ENCODE measurements at places on chromosomes 12 and 14. TPM values are rescaled to one million over a fixed set of nuclear protein-coding genes. Genes with fewer than 3 reads are reported as not detected.

VAMP1 gene
- total RNA-seq, result 59.1 TPM

SUDS3 gene
- 22.6 TPM for total RNA-seq

METAP2 gene
- total RNA-seq, result 77.3 TPM

OTUB2 gene
- 4.2 TPM for total RNA-seq

KRT2 gene
- not detected for total RNA-seq

E2F7 gene
- 20.2 TPM for total RNA-seq

CELA1 gene
- not detected for total RNA-seq

STAC3 gene
- 5.4 TPM for total RNA-seq

SPIC gene
- total RNA-seq, result not detected

IQSEC3 gene
- 2.0 TPM for total RNA-seq

DNA sequence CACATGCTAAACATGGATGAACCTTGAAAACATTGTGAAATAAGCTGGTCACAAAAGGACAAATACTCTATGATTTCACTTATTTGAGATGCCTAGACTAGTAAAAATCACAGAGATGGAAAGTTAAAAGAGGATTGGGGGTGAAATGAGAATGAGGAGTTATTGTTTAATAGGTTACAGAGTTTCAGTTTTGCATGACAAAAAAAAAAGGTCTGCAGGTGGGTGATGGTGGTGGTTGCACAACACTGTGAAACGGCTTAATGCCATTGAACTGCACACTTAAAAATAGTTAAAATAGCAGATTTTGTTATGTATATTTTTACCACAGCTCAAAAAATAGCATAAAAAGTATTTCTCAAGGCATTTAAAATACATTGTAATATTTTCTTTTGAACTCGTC lies 151.9 kb upstream of the NRXN3 start:
- H3K36me3 ChIP-seq, result no peaks in the 10 kb centered on the region
- H3K27ac ChIP-seq, result no peak overlapping the region

DNA sequence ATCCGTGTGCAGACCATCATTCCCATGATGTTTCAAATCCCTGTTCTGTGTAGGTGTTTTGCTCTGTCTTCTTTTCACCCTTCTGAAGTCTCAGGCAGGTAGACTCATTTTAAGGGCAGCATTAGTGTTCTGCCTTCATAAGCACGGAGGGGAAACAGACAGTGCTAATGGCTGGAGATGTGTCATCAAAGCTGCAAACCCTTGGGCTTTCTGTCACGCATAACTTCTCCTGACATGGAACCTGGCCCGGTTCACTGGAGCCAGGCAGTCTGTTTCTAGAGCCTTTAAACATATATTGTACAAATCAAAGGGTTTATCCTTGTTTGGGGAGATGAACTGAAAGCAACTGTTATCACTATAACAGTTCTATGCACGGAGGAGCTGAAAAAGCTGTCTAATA lies 141.4 kb downstream of the TMEM132D start:
- no peak overlapping the region for H3K4me3 ChIP-seq
- no peak overlapping the region for H3K27ac ChIP-seq
- no peaks in the 10 kb centered on the region for H3K4me1 ChIP-seq
- no peak for DNase-seq
- no peaks in the 10 kb centered on the region for H3K36me3 ChIP-seq

GRCh38 chr12:88272456-88272855 lies 130.3 kb downstream of the TMTC3 start:
- DNase-seq, result no peak
- H3K36me3 ChIP-seq, result no peaks in the 10 kb centered on the region
- H3K27ac ChIP-seq, result no peak overlapping the region
- no peaks in the 10 kb centered on the region for H3K27me3 ChIP-seq
- H3K4me1 ChIP-seq, result no peaks in the 10 kb centered on the region

DNA sequence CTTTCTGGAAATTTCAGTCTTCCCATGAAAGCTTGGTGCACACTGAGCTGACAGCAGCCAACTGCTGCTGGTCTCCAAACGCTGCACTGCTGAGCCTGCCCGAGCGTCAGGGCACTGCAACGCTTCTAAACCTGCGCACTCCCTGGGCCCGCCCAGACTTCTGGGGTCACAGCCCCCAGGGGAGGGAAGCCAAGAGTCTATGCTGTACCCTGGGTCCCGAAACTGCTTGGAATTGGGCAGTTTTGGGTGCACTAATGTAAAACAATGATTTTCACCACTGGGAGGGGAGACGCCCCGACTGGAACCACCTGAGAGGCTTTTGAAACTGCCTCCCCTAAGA lies 32.0 kb downstream of the CCDC92 start:
- no peak overlapping the region for H3K27ac ChIP-seq
- H3K4me3 ChIP-seq, result no peak overlapping the region
- no peaks in the 10 kb centered on the region for H3K27me3 ChIP-seq
- peaks cover 8% of the 10 kb centered on the region for H3K36me3 ChIP-seq
- H3K4me1 ChIP-seq, result peaks cover 21% of the 10 kb centered on the region

- no peaks in the 10 kb centered on the region for H3K4me1 ChIP-seq
- peaks cover 2% of the 10 kb centered on the region for H3K36me3 ChIP-seq
- H3K27ac ChIP-seq, result no peak overlapping the region
- no peak overlapping the region for H3K4me3 ChIP-seq
- no peak for DNase-seq
Measured at GRCh38 chr14:104650981-104651875, 38.2 kb upstream of the INF2 start.

GRCh38 chr12:48104531-48104930 lies 1.3 kb downstream of the SENP1 start:
- H3K36me3 ChIP-seq, result peaks cover 8% of the 10 kb centered on the region
- H3K27me3 ChIP-seq, result no peaks in the 10 kb centered on the region
- peak overlapping the region; percentile 89 for H3K4me3 ChIP-seq

GRCh38 chr12:89775063-89775985 lies 66.7 kb upstream of the ATP2B1 start:
- H3K27me3 ChIP-seq, result no peaks in the 10 kb centered on the region
- no peak for DNase-seq
- H3K4me3 ChIP-seq, result no peak overlapping the region
- no peaks in the 10 kb centered on the region for H3K36me3 ChIP-seq

- no peaks in the 10 kb centered on the region for H3K36me3 ChIP-seq
- no peaks in the 10 kb centered on the region for H3K27me3 ChIP-seq
- no peak overlapping the region for H3K4me3 ChIP-seq
- H3K27ac ChIP-seq, result no peak overlapping the region
Measured at GRCh38 chr12:22919883-22920282, 294.9 kb downstream of the ETNK1 start.

DNA sequence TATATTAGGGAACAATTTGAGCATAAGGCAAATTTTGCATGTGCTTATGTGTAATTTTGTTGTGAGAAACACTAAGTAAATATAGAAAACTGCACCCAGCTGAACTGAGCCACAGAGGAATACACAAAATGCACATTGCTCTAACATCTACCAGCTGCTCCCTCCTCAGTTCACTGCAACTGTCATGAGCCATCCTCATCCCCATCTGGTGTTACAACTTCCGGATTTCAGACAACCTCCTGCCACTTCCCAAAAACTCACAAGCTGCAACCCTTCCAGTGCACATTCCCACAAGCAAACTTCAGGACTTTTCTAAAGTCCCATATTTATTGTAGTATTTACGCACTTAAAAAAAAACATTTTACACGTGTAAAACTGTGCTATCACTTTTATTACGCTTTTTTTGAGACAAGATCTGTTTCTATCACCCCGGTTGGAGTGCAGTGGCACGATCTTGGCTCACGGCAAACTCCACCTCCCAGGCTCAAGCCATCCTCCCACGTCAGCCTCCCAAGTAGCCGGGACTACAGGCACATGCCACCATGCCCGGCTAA lies 169.1 kb upstream of the TBX3 start:
- H3K4me3 ChIP-seq, result no peak overlapping the region
- H3K27ac ChIP-seq, result no peak overlapping the region
- H3K36me3 ChIP-seq, result no peaks in the 10 kb centered on the region
- H3K27me3 ChIP-seq, result no peaks in the 10 kb centered on the region
- H3K4me1 ChIP-seq, result no peaks in the 10 kb centered on the region

GRCh38 chr12:121112496-121112895 lies 20.2 kb upstream of the P2RX7 start:
- no peak overlapping the region for H3K4me3 ChIP-seq
- H3K27me3 ChIP-seq, result no peaks in the 10 kb centered on the region
- no peak for DNase-seq
- H3K36me3 ChIP-seq, result no peaks in the 10 kb centered on the region

DNA sequence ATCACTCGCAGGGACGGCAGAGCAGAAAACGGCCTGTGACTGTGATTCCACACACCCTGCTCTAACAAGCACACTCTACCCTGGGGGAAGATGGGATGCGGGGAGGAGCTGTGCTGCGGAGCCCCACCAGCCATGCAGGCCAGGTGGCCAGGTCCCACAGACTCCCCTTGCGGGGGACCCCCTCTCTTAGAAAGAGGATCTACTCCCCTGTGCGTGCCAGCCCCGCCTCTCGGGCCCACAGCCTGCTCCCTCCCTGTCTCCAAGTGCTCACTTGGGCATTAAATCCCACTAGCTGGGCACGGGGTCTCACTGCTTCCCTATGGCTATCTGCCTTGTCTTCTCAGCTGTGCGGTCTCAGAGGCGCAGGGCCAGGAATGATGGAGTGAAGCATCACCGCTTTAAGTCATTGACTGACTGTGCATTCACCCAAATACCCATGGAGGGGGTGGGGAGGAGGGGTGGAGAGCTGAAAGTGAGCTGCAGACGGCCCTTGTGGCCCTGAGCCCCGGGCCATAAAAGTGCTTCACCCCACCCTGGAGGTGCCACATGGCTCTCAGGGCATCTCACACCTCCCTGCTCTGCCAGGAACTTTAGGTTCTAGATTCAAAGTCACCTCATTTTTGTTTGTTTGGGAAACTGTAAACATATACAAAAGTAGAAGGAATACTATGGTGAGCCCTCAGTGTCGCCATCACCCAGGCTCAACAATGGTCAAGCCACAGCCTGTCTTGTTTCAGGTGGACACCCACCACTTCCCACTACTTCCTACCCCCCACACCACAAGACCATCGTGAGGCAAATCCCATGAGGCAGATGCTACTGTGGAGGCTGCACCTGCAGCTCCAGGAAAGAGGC lies 9.4 kb downstream of the STX2 start:
- H3K27ac ChIP-seq, result no peak overlapping the region
- H3K36me3 ChIP-seq, result peaks cover 2% of the 10 kb centered on the region
- H3K4me1 ChIP-seq, result peaks cover 15% of the 10 kb centered on the region
- no peaks in the 10 kb centered on the region for H3K27me3 ChIP-seq
- DNase-seq, result no peak

GRCh38 chr12:106631150-106631549 lies 48.3 kb downstream of the RFX4 start:
- H3K27ac ChIP-seq, result no peak overlapping the region
- H3K4me1 ChIP-seq, result no peaks in the 10 kb centered on the region
- DNase-seq, result no peak
- no peak overlapping the region for H3K4me3 ChIP-seq
- peaks cover 9% of the 10 kb centered on the region for H3K27me3 ChIP-seq

DNA sequence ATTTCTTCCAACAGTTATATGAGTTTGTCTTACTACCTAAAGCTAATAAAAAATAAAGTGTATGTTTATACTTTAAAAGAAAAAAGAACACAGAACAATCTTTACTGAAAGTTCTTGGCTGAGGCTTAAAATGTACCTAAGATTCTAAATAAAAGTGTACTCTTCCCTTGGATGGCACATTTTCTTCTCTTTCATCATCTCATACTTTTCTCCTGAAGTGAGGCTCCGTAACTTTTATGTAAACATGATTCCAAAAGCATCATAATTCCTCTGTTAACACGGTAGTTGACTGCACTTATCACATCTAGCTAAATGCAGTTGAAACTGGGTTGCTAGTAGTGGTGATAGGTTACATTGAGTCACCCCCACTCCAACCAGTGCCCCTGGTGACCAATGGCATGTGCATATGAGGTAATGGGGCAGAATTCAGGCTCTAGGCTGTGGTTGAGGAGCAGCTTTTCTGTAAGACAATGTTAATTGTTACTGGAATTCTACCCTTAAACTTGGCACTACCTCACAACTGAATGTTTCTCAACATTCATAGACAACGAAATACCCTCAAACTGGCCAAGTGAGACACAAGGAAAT lies 38.4 kb downstream of the WASHC3 start:
- no peak overlapping the region for H3K27ac ChIP-seq
- no peaks in the 10 kb centered on the region for H3K27me3 ChIP-seq

DNA sequence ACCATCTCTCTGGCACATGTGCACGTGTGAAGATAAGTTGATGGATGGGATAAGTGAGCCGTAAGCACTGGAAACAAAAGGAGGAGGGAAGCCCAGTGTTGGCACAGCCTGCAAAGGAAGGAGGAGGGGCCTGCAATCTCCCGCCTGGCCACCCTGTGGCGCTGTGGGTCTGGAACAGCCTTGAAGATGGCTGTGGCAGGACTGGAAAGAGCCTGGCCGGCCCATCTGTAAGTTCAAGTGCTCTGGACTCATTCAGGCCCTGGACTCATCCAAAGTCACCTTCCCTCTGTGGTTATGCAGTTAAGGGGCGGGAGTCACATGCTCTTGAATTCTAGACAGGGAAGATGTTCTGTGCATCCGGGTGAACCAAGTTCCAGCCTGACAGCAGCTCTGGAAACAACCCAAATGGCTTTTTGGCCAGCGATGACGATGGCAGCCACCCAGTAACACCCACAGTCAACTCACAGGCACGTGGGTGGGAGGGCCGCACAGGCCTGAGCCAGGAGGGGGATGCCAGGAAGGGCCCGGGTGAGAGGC lies 50.4 kb downstream of the CHGA start:
- H3K27ac ChIP-seq, result no peak overlapping the region
- no peaks in the 10 kb centered on the region for H3K4me1 ChIP-seq
- no peak overlapping the region for H3K4me3 ChIP-seq

GRCh38 chr12:14826491-14826890 lies 12.5 kb upstream of the SMCO3 start:
- no peak for DNase-seq
- no peak overlapping the region for H3K27ac ChIP-seq

DNA sequence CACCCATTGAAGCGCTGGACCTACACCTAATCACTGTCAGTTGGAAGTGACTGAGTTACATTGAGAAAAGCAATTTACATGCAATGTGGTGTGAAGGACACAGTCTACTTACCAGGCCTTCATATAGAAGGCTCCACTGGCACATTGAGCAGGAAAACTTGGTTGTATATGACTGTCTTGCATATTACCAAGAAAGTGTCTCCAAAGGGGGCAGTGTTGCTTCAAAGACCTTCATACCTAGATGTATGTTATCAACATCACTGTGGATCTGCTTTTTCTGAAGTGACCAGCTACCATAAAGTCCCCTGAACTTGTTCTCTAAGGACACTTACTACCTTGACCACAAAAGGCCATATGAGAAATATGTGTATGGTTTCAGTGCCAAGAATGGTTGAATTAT lies 64.1 kb downstream of the NELL2 start:
- H3K4me1 ChIP-seq, result peaks cover 20% of the 10 kb centered on the region
- H3K27me3 ChIP-seq, result no peaks in the 10 kb centered on the region
- no peak overlapping the region for H3K27ac ChIP-seq
- DNase-seq, result peak; percentile 65

DNA sequence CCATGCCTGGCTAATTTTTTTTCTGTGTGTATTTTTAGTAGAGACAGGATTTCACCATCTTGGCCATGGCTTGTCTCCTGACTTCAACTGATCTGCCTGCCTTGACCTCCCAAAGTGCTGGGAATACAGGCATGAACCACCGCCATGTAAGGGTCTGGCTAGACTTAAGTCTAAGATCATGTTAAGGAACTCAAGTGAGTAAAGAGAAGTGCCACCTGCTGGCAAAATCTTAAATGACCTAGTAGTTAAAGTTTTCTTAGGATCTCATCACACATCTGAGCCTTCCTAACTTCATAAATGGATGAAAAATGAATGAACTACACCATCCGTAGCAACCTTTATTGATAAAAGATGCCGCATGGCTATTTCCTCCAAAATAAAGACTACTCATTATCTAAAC lies 1.7 kb upstream of the C12orf56 start:
- H3K4me1 ChIP-seq, result peaks cover 7% of the 10 kb centered on the region
- no peak for DNase-seq
- H3K4me3 ChIP-seq, result no peak overlapping the region
- no peak overlapping the region for H3K27ac ChIP-seq

- no peaks in the 10 kb centered on the region for H3K36me3 ChIP-seq
- peaks cover 43% of the 10 kb centered on the region for H3K27me3 ChIP-seq
- no peak overlapping the region for H3K27ac ChIP-seq
- no peak overlapping the region for H3K4me3 ChIP-seq
- no peaks in the 10 kb centered on the region for H3K4me1 ChIP-seq
Measured at GRCh38 chr12:106097011-106097410, 41.7 kb downstream of the NUAK1 start.

Data from activated CD8-positive, alpha-beta memory T cell treated with anti-CD3 and anti-CD28 coated beads, Interleukin-2, amount 10 ng/mL, durations not matched to agents 7 days and 5 days (primary cell).